ENCODE measurements at places on chromosomes 2 and 18. TPM values are rescaled to one million over a fixed set of nuclear protein-coding genes. Genes with fewer than 3 reads are reported as not detected.

DNA sequence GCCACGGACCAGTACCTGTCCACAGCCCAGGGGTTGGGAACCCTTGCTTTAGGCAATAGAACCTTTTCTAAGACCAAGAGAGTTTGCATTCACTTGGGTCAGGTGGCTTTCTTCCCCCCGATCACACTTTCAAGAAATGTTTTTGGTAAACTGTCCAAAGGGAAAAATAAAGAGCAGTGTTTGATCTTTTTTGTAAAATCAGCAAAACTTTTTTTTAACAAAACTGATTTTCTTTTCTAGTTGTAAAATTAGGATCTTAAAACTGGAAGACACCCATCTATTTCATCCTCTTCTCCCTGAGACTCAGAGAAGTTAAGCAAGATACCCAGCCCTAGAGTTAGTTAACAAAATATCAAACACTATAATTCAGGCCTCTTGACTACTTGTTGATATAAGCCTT is 6.1 kb upstream of the SESTD1 start:
- DNase-seq = no peak

GRCh38 chr18:50720325-50720674 is 99.5 kb downstream of the MRO start:
- DNase-seq = no peak

DNA sequence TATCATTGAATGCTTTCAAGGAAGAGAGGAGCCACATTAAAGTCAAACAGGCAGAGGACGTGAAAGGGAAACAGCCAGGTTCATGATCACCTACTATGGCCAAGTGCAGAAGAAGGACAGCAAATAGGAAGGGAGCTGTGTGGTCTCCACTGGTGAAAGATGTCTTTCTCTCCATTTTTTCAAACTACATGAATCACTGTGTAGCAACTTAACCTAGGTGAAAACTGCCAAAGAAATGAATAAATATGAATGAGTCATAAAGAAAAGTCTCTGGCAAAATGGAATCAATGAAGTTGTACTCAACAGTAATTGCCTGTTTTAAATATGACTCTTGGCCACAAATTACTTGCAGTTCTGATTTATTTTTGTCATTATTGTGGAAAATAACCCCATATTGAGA is 452.6 kb upstream of the PKDCC start:
- DNase-seq = no peak

DNA sequence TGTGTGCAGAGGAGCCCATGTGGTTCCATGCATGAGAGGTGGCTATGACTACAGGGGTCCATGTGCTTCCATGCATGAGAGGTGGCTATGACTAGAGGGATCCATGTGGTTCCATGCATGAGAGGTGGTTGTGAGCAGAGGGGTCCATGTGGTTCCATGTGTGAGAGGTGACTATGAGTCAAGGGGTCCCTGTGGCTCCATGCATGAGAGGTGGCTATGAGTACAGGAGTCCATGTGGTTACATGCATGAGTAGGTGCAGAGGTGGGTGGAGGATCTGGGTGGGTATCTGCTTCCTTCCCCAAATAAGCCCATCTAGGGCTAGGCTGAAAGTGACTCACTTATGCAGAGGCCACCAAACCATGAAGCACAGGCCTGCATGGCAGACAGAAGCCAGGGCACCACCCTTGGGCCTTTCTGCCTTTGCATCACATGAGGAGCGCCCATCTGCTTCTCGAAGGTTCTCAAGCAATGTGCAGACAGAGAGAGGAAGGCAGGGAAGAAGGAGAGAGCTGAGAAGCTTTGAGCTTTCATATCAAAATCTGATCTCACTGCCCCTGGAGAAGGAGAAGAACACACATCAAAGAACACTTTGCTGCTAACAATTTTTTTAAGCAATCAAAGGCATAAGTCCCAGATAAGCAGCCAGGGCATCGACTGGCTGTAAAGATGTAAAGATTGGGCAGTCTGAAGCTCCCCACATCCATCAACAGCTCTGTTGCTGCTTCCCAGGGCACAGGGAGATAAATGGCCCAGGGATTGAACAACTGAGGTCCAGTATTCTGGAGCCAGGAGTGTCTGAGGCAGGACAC is 137.6 kb downstream of the TNS1 start:
- no peak for DNase-seq

- no peak for DNase-seq
Measured at GRCh38 chr2:20217041-20217970, 7.6 kb downstream of the SDC1 start.

CTAGE1 gene
- not detected for polyA plus RNA-seq

CRYGD gene
- not detected for polyA plus RNA-seq

LINC00305 gene
- polyA plus RNA-seq = 0.49 TPM

Data from right lung (tissue), 10 donors.